Brain pericyte (primary cell): ENCODE measurements at places on chromosomes 4 and X.
A peak's percentile ranks its signal among the peaks of the same experiment; 100 is the strongest.

GRCh38 chr4:157363360-157363759 is 142.8 kb downstream of the GRIA2 start:
- no peak for DNase-seq

GRCh38 chr4:3276986-3277385 is 15.8 kb upstream of the RGS12 start:
- DNase-seq: no peak

- no peak for DNase-seq
Measured at GRCh38 chrX:15963858-15964257, 109.2 kb upstream of the AP1S2 start.

- DNase-seq: no peak
Measured at GRCh38 chrX:95893636-95894035, 791.0 kb upstream of the DIAPH2 start.

DNA sequence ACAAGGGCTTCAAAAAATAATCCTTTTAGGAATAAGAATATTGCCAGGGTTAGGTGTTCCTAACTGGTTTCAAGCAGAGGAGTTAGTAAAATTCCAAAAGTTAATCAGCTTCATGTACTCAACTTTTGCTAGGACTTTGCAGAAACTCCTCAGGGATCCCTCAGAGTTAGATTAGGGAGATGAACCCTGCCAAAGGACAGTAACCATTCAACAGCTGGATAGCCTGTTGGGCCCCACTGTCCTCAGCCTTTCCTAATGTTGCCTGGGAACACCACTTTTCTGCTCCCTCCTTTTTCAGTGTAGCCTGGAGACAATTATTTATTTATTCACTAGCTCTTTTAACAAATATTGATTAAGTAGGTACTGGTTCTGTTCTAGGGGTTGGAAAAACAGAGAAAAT is 53.8 kb downstream of the NFKB1 start:
- DNase-seq: no peak

DNA sequence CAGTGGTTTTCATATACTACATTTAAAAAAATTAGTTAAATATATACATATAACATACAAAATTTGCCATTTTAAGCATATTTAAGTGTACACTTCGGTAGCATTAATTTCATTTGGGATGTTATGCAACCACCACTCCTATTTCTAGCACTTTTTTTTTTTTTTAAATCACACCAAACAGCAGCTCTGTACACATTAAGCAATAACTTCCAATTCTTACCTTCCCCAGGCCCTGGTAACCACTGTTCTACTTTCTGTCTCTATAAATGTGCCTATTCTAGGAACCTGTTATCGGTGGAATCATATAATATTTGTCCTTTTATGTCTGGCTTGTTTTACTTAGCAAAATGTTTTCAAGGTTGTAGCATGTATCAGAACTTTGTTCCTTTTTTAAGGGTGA is 39.1 kb downstream of the TMEM164 start:
- DNase-seq: no peak

GRCh38 chr4:114879916-114880669 is 233.3 kb downstream of the NDST4 start:
- DNase-seq: no peak

DNA sequence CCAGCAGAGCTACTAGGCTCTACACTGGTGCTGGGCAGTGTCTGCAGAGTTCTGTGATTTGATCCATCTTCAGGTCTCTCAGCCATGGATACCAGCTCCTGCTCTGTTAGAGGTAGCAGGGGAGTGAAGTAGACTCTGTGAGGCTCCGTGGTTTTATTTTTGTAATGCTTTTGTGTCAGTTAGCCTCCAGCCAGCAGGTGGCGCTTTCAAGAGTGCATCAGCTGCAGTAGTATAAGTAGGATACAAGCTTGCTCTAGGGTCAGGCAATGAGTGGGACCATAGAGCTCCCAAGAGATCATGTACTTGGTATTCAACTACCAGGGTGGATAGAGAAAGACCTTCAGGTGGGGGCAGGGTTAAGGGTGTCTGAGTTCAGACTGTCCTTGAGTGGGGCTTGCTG is 362.5 kb upstream of the TRAM1L1 start:
- DNase-seq: no peak

DNA sequence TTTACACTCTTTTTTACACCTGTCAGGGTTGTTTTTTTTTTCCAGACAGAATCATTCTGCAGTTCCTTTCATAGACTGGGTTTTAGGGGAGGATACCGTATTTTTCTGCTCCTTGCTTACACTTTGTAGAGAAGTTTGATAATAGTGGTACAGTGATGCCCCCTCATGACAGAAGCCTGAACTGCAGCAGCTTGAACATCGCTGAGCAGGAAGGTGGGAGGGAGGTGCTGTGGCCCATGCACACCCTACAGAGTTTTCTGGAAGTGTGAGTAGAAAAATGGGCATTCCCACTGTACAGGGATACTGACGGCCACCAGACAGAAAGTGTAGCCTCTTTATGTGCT is 54.5 kb downstream of the RAB40A start:
- peak; percentile 48 for DNase-seq

- no peak for DNase-seq
Measured at GRCh38 chr4:186132577-186133242, 28.2 kb downstream of the FAM149A start.

GRCh38 chrX:44343412-44344141 is at the start of gene EFHC2:
TSS of gene EFHC2 (minus strand) at chrX:44343672. CDS start at chrX:44343588, 84 bp downstream.
- no peak for DNase-seq

DNA sequence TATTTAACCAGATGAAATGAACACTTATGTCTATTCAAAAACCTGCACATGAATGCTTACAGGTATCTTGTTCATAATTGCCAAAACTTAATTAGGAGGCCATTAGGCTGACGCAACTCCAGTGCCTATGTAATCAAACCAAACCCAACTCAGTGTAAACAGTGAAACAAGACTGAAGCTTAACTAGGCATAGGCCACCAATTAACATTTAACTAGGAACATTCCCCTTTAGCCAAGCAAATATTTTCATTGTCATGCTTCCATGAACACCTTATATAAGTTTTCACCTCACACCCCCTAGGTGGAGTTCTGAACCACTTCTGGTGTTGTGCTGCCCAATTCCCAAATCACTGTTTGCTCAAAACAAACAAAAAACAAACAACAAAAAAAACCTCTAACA is 686.0 kb downstream of the STPG2 start:
- no peak for DNase-seq

- DNase-seq: no peak
Measured at GRCh38 chr4:13289391-13289790, 194.7 kb downstream of the RAB28 start.

GRCh38 chrX:71637253-71637618 is 18.9 kb upstream of the CXCR3 start:
- no peak for DNase-seq

DNA sequence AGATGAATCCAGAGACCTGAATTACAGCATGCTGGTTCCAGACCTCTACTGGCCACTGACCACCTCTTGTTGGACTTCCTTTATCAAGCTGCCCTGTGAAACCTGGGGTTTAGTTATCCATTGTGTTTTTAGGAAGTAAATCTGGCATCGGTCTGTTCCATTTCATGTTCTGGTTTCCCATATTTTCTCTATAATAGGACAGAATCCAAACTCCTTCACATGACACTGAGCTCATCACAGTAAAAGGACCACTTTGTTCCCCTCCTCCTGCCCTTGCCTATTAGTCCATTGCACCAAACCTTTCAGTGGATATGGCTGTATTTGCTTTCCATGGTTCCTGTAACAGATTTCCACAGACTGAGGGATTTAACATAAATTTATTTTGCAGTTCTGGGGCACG is 4.0 kb downstream of the MFAP3L start:
- no peak for DNase-seq

- DNase-seq: no peak
Measured at GRCh38 chr4:168475745-168476144, 4.5 kb downstream of the DDX60L start.

- no peak for DNase-seq
Measured at GRCh38 chr4:136867465-136867864, 664.8 kb downstream of the PCDH18 start.

DNA sequence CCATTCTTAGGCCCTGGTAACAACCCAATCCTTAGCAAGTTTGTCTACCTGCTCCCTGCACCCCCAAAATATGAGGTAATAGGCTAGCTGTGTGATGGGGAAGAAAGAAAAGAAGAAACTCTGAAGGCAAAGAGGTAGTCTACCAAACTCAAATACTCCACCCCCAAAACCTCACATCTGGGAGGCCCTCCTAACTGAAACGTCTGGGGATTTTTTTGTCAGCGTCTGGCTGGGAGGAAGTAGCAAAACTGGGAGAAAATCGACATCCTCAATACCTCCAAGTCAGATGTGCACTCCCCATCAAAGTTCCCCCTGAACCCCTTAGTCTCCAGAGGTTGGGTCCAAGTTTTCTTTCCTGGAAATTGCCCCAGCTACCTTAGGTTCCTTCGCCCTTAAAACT is 1.0 kb downstream of the LAMP2 start:
- no peak for DNase-seq

GRCh38 chrX:100316987-100317386 is 93.1 kb downstream of the PCDH19 start:
- DNase-seq: no peak

DNA sequence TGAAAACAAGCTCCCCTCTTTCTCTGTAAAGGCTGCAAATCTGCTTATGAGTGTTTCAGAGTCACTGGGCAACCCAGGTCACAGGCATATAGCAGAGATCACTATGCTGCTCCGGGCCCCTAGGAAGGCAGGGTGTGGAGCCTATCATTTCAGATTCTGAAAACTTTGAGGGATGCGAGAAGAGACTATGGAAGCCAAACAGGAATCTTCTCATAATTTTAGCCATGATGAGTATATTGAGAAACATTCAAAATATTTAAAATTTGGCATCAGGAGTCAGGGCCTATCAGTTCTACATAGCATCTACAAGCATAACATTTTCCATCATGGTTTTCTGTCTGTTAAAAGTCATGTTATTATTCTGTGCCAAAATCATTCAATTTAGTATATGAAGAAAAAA is 61.7 kb upstream of the ATXN3L start:
- DNase-seq: no peak

GRCh38 chr4:16608123-16608522 is 290.3 kb downstream of the LDB2 start:
- no peak for DNase-seq

- no peak for DNase-seq
Measured at GRCh38 chrX:13092455-13092941, 48.1 kb upstream of the FAM9C start.

DNA sequence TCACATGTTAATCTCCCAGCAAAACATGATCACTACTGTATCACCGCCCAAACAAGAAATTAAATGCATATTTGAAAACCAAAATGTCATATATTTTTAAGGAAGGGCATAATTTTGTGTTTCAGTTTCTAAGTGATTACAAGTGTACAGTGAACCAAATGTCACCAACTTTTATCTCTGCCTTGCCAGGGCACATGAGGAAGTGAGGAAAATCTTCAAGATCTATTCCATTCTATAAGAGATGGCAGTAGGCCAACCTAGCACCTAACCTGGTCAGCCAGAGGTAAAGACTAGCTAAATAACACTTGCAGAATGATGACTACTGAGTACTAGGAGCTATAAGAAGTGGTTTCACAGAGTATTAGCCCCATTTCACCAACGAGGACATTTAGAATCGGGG is 107.2 kb downstream of the ATP11C start:
- DNase-seq: no peak

- no peak for DNase-seq
Measured at GRCh38 chr4:101807351-101807750, 16.8 kb downstream of the BANK1 start.

- DNase-seq: no peak
Measured at GRCh38 chr4:174209341-174209740, 74.1 kb downstream of the FBXO8 start.

- DNase-seq: no peak
Measured at GRCh38 chr4:74294681-74295080, 13.6 kb upstream of the EPGN start.

DNA sequence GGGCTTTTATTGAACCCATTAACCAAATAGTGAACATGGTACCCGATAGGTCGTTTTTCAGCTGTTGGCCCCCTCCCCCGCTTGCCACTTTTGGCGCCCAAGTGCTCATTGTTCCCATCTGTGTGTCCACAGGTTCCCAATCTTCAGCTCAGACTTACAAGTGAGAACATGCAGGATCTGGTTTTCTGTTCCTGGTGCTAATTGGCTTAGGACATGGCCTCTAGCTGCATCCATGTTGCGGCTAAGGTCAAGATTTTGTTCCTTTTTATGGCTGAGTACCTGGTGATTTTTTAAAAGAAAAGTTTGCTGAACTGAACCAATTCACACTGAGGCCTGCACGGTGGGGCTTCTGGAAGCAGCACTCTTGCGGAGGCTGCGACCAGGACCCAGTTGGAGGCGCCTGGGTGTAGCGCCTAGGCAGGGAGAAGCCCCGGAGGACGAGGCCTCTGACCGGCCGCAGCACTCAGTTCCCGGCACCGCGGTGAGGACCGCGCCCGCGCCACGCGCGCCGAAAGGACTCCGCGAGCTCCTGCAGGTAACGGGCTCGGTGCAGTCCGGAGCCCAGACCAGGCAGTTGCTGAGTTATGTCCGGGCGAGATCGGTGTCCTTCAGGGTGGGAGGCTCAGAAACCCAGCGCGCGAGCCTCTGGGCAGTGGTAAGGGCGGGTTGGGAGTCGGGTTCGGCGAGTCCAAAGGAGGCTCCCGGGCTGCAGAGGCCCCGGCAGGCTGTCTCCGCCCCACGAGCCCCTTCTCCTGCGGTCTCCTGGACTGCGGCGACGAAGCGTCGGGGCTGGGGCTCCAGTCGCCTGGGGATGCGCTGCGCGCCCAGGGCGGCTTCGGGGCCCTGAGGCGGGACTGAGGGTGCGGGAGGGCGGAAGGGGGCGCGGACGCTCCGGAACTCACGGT is 15.8 kb upstream of the SLC25A4 start:
- no peak for DNase-seq

- DNase-seq: no peak
Measured at GRCh38 chr4:74534936-74535335, 90.0 kb downstream of the AREG start.

DNA sequence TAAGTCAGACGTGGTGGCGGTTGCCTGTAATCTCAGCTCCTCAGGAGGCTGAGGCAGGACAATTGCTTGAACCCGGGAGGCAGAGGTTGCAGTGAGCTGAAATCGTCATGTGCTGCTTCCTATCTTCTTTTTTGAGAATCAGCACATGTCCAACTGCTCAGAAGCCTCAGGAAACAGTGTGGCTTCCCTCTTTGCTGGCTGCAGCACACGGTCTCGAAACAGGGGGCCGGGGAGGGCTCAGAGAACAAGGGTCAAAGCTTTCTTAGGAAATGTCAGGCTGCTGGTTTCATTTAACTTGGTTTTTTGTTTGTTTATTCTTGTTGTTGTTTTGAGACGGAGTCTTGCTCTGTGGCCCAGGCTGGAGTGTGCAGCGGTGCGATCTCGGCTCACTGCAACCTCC is 31.3 kb downstream of the CRLF2 start:
- no peak for DNase-seq

DNA sequence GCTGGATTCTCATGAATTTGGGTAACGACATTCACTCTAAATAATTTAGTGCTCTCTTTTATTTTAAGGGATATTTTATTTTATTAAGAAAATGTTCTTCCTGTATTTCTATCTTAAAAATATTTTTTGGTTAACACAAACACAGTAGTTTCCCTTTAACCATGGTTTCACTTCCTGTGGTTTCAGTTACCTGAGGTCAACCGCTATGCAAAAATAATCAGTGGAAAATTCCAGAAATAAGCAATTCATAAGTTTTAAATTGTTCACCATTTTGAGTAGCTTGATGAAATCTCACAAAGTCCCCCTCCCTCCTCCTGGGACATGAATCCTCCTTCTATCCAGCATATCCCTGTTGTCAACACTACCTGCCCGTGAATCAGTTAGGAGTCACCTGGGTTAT is 71.4 kb downstream of the GBA3 start:
- no peak for DNase-seq
